Activated naive CD8-positive, alpha-beta T cell treated with anti-CD3 and anti-CD28 coated beads for 36 hours (primary cell): ENCODE measurements at places on chromosomes 2 and 18.

GRCh38 chr2:9990736-9991135 is 39.2 kb downstream of the GRHL1 start:
- no peak overlapping the region for H3K4me3 ChIP-seq
- DNase-seq = no peak
- peaks cover 8% of the 10 kb centered on the region for H3K27me3 ChIP-seq
- H3K27ac ChIP-seq = no peak overlapping the region
- no peaks in the 10 kb centered on the region for H3K36me3 ChIP-seq
- peaks cover 4% of the 10 kb centered on the region for H3K4me1 ChIP-seq

- H3K4me3 ChIP-seq = no peak overlapping the region
- no peaks in the 10 kb centered on the region for H3K36me3 ChIP-seq
- DNase-seq = no peak
- H3K4me1 ChIP-seq = no peaks in the 10 kb centered on the region
- H3K27me3 ChIP-seq = no peaks in the 10 kb centered on the region
Measured at GRCh38 chr2:83068714-83069113, 1390.4 kb downstream of the SUCLG1 start.

DNA sequence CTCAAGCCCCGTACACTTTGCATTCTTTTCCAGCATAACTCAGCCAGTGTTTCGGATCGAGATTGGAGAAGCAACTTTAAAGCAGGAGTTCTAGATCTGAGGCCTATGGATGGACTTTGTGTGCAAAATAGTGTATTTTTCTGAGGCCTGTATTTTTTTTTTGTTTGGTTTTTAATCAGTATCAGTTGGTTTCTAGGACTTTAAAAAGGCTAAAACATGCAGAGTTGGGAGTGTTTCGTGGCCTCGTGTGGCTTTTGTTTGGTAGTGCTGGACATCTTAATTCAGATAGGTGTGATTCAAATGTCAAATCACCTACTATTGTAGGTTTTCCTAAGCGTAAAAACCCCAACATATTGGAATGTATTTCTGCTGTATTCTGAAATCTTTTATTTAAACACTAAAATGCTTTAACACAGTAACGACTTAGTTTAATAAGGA is 282 bp upstream of the PUS10 start:
- peak overlapping the region; percentile 97 for H3K27ac ChIP-seq
- peaks cover 31% of the 10 kb centered on the region for H3K4me1 ChIP-seq

GRCh38 chr2:25381502-25381901 is 39.8 kb upstream of the DNMT3A start:
- H3K4me3 ChIP-seq = no peak overlapping the region
- H3K27ac ChIP-seq = no peak overlapping the region
- no peak for DNase-seq
- H3K4me1 ChIP-seq = peaks cover 30% of the 10 kb centered on the region
- H3K36me3 ChIP-seq = peaks cover 11% of the 10 kb centered on the region

DNA sequence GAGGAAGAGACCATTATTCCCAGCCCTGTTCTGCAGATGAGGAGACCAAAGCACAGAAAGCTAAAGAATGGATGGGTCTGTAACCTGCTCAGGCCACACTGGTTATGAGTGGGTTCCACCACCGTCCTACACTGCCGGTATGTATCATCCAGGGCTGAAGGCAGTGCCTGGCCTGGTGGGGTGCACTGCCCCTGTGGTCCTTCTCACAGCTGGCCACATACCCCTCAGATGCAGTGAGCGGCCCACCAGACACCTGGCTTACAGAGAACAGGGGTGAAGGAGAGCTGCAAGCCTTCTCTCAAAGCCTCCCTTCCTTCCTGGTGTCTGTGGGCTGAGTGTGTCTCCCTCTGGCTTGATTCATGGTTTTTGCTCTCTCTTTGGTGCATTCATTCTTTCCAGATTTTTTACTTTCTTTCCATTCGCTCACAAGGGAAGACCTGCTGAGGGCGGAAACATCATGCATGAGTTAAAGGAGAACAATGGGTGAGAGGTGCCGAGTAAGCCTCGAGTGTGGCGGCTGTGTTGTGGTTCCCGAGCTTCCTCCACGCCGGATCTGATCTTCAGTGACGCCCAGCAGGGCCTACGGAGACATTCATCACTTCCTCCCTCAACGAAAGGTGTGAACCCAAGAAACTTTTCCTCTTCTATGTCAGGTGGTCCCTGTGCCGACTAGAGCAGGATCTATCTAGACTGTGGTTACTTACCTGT is 62.1 kb upstream of the REL start:
- no peaks in the 10 kb centered on the region for H3K27me3 ChIP-seq
- DNase-seq = peak; percentile 87
- peak overlapping the region; percentile 90 for H3K27ac ChIP-seq
- peaks cover 52% of the 10 kb centered on the region for H3K4me1 ChIP-seq
- H3K4me3 ChIP-seq = peak overlapping the region; percentile 49

GRCh38 chr18:35728676-35729075 is 147.1 kb downstream of the GALNT1 start:
- peaks cover 12% of the 10 kb centered on the region for H3K27me3 ChIP-seq
- H3K27ac ChIP-seq = no peak overlapping the region
- no peak for DNase-seq
- no peaks in the 10 kb centered on the region for H3K4me1 ChIP-seq
